Renal pelvis (tissue), 12 donors: ENCODE measurements at places on chromosomes 7 and 10. TPM values are rescaled to one million over a fixed set of nuclear protein-coding genes. Genes with fewer than 3 reads are reported as not detected.

CH25H gene
- 0.21 TPM for polyA plus RNA-seq

DNA sequence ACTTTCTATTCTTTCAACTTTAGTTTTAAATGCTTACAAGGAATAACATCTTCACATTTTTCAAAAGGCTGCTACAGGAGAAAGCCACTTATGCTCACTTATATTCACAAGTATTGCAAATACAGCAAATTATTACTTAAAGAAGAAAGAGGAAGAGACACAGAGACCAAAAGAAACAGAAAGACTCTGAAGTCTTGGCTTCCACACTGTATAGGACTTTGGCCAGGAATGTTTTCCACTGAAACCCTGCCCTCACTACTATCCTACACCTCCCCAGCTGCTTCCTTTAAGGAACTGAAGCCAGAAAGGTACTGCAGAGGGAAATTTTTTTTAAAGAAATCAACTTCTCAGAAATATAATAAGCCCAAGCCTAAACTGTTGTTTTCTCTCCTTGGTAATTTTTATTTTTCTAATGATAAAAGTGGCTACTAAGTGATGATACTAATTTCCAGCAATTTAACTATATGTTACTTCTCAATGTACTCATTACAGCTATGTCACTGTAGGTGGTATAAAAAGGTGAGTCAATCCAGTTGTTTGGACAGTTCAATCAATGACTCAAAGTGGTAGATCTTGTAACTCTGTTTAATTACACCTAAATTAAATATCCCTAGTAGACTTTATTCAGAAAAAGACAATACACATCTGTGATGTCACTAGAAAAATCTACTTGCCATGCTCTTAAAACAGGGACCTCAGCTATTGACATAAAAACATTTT, 231.6 kb downstream of the GRM8 start:
- DNase-seq, result no peak

DNA sequence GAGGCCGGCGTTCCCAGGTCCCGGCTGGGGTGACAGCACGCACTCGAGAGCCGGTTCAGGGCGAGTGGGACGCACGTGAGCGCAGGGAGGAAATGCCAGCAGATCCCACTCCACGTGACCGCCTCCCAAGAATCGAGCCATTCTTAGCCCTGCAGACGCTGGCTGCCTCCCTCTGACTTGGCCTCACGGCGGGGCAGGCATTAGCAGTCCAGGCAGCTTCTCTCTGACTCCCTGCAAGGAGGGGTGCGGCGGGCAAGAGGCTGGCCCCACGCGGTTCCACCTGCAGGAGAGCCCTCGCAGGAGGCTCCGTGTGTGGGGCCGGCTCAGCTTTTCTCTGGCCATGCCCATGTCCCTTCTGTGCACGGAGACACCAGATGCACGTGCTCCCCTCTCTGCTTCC, 10.1 kb downstream of the GPR146 start:
- DNase-seq, result no peak

CAPZA2 gene
- 194 TPM for polyA plus RNA-seq

SDK1 gene
- 7.5 TPM for polyA plus RNA-seq

DNA sequence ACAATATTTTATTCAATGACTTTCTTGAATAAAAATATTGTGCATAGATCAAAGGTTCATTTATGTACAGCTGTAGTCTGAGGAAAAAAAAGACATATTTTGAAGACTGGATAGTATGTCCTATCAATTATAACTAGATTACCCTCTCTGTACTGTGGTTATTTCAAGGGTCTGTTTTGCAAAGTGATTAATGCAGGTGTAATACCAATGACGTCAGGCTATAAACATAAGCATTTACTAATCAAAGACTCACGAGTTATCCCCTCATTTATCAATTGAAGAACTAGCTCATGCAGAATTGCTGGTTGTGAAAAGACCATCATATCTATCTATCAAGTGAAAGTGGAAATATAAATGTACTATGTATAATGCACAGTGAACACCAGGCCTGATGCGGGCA, 213.6 kb upstream of the HGF start:
- DNase-seq, result no peak

DNA sequence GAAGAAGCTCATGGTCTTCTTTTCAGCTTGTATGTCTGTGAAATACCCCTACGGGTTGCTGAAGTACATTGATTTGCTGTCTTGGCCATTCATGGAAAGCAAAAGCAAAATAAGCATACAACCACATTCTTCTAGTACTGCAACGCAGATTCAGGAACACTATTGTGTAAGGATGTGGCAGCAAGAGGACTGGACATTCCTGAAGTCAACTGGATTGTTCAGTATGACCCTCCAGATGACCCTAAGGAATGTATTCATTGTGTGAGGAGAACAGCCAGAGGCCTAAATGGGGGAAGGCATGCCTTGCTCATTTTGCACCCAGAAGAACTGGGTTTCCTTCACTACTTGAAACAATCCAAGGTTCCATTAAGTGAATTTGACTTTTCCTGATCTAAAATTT, 133.4 kb upstream of the ANKRD1 start:
- no peak for DNase-seq

CLCN1 gene
- 0.09 TPM for polyA plus RNA-seq

SHLD2 gene
- polyA plus RNA-seq, result 40.8 TPM

TRPV6 gene
- 14.1 TPM for polyA plus RNA-seq
